ENCODE measurements at places on chromosomes 13 and 19.

DNA sequence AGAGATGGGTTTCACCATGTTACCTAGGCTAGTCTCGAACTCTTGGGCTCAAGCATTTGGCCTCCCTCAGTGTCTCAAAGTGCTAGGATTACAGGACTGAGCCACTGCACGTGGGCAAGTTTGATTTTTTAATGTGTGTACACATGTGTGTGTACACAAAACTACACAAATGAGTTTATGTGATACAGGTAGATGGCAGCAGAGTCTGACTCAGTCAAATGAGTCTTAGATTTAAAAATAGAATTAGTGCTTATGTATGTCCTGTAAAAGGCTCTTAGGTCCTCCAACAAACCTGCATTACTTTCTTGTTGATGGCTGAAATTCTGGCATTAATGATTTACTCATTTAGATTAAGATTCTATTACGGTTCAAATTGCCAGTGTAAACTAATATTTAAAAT, 293.7 kb downstream of the PCDH17 start:
- DNase-seq: no peak

DNA sequence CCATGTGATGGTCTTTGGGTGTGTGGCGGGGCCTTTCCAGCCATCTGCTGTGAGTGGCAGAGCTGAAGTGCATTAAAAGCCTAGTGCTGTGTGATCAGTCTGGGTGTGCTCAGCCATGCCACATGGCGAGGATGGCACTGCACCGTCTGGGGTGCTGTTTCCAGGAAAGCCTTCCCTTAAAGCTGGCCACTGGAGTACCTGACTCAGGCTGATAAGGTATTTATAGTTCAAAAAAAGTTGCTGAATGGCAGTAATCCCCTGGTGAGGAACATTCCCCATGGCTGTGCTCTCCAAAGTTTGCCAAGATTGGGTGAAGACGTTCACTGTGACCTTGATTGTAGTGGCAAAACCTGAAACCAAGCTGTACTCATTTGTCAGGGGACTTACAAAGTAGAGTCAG, 6.0 kb downstream of the GPI start:
- DNase-seq: no peak

DNA sequence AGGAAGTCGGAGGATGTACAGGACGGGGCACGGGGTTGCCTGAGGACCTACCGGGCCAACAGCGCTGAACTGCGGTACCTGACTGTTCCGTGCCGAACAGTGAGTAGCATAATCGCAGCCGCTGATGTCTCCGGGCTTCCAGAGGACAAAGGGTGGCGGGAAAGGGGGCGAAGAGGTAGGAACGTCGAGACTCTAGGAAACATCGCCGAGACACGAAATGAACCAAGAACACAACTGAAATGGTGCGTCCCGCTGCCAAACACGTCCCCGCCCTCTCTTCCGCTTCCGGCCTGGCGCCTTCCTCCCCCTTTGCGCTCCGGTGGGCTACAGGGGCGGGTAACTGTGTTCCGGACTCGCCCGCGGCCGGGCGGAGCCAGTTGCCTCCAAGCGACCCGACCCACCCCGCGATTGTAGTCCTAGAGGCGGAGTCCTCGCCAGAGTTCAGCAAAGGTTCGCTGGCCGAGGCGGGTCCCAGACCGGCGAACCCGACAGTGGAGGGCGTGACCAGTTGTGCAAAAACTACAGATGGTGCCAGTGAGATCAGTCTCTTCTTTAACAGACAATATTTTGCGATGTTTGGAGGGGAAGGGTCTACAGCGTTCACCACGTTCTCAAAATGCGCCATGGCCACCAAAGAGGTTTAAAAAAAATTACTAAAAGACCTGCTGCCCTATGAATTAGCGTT, at the start of gene MRPS31:
TSS of gene MRPS31 (minus strand) at position 257 of the 685 bp plus-strand sequence. CDS start at position 203, 54 bp downstream.
- DNase-seq: peak; percentile 80

GRCh38 chr13:23458989-23459388, 25.5 kb upstream of the SACS start:
- DNase-seq: no peak

- DNase-seq: no peak
These were observed 178.7 kb upstream of the PCDH9 start for GRCh38 chr13:67408798-67409197.

DNA sequence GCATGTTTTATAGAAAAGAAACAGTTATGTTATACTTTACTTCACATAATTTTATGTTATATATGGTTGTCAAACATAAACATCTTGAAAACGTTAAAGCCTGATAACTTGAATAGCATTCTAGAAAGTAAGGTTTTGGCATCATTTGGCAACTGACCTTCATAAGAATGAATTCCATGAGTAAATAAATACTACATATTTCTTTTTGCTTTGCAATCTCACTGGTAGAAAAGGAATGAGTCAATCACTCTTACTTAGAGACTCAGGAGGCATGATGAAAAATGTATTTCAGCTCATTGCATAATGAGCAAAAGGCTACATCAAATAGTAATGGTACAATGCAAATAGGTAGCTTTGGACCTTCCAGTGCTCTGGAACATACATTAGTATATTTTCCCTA, 1381.9 kb downstream of the EFNB2 start:
- DNase-seq: no peak

GRCh38 chr13:95636853-95637252, 7.7 kb downstream of the DZIP1 start:
- no peak for DNase-seq

DNA sequence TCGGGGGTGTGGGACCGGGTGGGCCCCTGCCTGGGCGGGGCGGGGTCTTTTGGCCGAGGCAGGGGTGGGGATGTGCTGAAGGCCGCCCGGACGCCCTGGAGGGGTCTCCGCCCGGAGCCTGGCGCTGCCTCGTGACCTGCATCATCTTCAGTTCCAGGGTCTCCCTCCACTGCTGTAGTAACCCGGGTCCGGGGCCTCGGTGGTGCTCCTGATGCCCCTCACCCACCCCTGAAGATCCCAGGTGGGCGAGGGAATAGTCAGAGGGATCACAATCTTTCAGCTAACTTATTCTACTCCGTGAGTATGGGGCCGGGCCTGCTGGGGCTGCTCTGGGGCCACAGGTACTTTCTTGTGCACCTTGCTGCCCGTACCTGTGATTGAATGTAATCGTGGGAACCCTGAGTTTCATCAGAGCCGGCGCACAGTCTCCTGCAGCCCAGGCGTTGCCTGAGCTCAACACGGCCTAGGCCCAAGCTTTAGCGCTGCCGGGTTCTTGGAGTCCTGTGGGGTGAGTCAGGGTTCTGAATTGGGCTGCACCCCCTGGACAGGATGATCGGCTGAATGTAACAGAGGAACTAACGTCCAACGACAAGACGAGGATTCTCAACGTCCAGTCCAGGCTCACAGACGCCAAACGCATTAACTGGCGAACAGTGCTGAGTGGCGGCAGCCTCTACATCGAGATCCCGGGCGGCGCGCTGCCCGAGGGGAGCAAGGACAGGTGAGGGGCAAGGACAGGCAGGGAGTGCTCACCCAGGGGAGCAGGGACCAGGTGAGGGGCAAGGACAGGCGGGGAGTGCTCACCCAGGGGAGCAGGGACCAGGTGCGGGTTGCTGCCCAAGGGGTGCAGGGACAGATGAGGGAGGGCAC, 10.5 kb downstream of the PEAK3 start:
- peak; percentile 31 for DNase-seq

- DNase-seq: no peak
These were observed 3.1 kb downstream of the CHMP2A start for GRCh38 chr19:58551577-58552471.

DNA sequence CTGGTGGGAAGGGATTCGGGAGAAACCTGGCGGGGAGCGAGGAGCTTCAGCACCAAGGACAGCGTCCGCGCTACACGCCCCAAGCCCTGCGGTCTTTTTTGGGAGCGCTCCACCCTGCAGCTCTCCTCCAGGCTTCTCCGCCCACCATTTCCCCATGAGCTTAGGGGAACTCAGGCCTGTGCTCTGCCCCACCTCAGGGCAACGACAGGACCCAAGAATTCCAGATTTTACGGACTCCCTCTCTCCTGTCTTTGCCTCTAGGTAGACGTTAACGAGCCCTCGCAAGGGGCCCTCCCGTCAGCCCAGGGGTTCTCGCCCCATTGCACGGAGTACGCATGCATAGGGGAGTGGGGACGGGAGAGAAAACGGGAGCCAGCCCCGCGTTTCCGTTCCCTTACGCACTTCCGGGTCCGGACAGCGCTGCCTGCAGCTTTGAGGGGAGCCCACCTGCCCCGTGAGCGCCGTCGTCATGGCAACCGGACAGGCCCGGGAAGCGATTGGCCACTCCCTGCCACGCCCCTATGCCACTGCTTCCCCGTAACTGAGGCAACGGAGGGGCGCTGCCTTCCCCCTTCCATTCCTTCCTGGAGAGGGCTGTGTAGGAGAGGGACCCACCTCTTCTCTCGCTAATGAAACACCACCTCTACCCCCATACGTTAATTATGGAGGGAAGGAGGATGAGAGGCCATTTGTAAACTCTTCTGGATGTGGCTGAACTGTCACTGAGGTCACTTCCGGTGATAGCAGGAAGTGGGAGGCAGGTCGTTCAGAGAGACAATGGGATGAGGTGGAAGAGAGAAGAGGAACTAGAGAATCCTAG, 20.8 kb downstream of the NOVA2 start:
- no peak for DNase-seq
